ENCODE measurements at places on chromosomes 4 and X. TPM values are rescaled to one million over a fixed set of nuclear protein-coding genes. Genes with fewer than 3 reads are reported as not detected.

GRCh38 chrX:154799556-154800348 is 5.5 kb downstream of the MPP1 start:
- peak; percentile 78 for DNase-seq

BST1 gene
- total RNA-seq = 31.8 TPM

NEUROG2 gene
- total RNA-seq = not detected

DNA sequence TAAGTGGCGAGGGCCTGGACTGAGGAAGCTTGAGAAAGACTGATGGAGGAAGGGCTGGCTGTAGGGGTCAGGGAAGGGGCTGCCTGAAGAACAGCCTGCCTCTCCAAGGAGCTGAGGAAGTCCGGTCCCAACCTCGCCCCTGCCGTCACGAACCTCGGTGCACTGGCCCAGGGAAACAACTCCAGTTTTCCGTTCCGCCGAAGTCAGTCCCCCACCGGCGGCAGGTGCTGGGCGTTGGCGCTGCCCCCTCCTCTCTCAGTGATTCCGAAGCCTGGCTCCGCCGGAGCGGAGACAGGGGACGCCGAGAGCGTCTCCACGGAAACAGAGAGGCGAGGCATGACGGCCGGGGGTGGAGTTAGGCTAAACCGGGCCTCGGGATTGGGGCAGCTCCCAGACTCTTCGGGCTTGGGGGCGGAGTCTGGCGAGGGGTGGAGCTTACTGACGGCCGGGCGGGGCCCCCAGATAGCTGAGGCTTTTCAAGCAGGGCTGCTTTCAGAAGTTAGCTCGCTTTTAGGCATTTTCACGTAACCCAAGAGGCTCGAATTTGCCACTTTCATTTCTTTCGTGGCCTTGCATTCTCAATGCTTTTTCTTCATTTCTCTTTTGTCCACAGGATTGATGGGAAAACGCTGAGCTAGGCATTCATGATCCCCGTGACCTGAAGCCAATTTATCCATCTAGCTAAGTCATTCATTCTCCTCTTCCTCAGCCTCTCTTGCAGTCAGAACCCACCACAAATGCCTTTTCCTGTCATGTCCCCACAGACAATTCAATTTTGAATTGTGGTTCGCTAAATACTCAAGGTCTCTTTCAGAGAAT is at the start of gene TTC29:
Gene TTC29, minus strand, starts transcription at position 309 of the 819 bp plus-strand sequence. CDS start 5,969 bp downstream, outside the sequence.
- DNase-seq = peak; percentile 91

SPANXN3 gene
- total RNA-seq = not detected

TLL1 gene
- total RNA-seq = 0.36 TPM

GRCh38 chr4:88809576-88810219 is 112.1 kb upstream of the NAP1L5 start:
- DNase-seq = no peak

TCP11X2 gene
- total RNA-seq = not detected

MAGED4 gene
- 58.6 TPM for total RNA-seq

DNA sequence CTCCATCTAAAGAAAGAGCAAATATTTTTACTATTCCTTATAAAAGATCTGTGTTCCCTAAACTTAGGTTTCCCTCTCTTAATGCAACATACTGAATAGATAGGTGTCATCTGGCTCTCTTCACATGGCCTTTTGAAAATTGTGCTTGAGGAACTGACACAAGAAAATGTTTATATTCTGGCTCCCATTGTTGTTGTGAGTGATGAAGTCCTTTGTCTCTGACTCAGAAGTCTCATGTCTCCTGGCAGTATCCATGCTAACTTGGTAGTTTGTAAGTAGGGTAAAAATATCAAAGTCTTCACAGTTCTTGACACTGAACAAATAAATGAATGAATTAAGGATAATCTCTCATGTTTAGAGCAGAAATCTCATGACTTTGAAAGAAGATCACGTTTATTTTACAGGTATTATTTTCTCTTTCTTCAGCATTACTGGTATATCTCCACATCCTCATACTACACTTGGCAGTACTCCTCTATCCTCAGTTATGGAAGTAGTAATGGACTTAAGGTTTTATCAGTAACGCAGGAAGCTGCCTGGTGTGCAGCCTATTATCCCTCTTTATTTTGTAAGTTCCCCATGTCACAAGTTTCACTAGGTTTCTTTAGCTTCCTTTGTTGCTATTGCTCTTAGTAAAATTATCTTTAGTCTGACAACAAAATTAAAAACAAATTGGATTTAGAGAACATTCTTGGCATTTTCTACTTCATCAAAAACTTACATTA is 14.2 kb upstream of the PABPC4L start:
- no peak for DNase-seq

VCX3B gene
- not detected for total RNA-seq

DNA sequence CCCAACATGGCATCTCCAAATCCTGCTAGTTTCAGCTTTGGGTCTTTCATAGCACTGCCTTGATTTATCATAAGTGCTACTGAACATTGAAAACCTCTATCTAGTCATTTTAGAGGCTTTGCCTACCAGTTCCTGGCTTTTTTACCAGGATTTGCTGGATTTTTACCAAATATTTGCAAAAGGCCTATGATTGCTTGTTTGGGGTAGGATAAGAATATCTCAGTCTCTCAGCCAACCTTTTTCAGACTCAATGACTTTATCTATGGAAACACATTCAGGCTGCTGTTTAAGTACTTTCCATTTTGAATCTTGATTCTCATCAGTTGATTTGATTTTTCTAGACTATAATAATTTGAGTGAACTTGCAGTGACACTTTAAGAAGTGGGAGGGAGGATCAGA is 80.1 kb downstream of the NPFFR2 start:
- no peak for DNase-seq

DNA sequence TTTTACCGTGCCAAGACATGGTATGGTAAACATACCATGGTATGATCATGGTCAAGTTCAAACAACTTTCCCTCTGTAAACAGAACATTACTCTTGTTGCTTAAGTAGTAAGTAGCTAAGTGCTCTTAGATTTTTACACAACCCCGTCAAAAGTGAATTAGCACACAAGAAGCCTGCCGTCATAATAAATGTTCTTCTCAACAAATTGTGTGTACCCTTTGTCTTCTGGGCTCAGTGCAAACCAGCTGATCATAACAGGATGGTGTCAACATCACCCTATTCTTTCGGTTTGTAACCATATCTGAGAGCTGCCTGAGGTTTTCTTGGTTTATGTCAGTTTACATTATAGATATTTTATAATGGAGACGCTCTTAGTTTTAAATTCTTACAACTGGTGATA is 28.8 kb downstream of the MSL3 start:
- no peak for DNase-seq

DNA sequence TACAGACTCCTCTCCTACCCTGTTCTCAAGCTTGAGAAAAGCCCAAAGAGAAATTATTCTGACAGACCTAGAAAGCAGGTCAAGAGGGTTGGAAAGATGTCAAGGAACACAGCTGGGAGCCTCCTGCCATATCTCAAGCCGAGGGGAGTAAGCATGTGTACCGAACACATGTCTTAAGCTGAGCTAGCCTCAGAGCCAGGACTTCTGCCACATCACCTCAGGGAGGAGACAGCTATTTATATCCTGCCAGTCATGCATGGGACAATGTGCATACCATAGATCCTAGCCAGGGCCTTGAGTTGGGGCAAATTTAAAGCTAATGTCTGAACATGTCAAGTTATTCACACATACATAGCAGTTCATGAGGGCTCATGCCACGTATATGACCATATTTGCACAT is 11.8 kb downstream of the TMEM31 start:
- DNase-seq = no peak

DNA sequence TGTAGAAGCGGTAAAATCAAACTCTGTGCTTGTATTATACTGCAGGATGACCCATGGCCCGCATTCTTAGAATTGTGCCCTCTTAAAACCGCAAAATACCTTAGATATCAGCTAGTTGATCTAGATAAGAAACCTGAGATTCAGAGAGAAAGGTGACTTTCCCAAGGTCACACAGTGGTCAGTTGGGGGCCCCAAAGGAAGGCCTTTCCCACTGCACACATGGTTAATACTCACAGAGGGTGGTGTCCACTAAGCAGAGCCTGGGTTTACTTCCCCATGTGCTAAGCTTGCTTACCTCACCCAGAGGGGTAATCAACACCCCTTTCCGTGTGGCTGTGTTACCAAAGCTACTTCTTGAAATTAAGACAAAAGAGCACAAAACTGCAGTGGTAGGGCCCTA is 66.3 kb downstream of the RBM47 start:
- no peak for DNase-seq

DNA sequence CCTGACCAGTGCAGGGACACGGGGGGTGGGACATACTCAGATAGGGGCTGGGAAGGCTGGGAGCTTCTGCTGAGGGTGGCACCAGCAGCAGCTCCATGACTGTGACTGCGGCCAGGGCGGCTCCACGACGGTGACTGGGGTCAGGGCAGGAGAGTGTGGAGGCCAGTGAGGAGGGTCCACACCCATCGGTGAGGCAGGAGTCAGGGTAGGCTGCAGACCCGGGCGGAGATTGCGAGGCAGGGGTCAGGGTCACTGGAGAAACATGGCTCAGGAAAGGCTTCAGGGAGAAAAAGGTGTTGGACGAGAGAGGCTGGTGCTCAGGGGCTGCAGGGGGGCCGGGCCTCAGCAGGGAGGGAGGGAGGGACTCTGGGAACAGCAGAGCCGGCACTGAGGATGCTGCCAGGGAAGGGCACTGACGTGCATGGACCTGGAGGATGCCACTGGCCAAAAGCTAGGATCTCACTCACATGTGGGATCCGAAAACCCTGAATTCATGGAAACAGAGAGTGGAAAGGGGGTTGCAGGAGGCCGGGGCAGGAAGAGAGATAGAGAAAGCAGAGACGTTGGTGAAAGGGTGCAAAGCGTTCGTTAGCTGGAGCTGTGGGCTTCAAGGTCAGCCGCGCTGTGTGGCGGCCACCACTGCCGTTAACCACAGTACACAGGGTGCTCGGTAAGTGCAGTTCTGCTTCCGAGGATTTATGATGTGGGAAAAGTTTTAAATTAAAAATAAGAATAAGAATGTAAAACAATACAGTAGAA is 22.0 kb downstream of the ATP5ME start:
- DNase-seq = peak; percentile 80

CCDC110 gene
- 2.2 TPM for total RNA-seq

DNA sequence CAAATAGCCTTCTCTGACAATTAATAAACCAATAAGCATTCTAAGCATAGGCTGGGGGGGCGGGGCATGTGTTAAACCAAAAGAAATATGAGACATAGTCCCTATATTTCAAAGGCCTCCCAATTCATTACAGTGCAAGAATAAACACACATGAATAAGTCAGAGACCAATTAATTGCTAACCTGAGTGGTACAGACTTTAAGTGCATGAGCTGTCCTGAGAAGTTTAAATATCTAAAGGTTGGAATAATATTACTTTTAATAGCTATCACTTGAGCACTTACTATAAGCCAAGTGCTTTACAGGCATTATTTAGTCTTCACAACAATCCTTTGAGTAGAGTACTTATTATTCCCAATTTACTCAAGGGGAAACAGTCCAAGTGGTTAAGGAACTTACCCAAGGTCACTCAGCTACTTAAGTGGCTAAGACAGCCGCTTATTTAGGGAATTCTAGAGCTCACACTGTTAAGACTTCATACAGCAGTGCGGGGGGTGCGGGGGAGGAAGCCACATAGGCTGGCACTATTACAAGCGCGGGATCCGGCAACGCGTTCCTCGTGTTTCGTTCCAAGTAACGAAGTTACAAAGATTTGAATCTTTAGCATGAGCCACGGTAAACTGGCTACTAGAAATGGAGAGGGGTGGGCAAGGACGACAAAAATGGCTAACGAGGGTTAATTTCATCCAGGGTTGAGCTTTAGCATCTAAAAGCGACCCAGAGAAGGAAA is 1.4 kb downstream of the THOC2 start:
- DNase-seq = peak; percentile 44

GRCh38 chr4:150299816-150300215 is 221.6 kb downstream of the DCLK2 start:
- no peak for DNase-seq

DNA sequence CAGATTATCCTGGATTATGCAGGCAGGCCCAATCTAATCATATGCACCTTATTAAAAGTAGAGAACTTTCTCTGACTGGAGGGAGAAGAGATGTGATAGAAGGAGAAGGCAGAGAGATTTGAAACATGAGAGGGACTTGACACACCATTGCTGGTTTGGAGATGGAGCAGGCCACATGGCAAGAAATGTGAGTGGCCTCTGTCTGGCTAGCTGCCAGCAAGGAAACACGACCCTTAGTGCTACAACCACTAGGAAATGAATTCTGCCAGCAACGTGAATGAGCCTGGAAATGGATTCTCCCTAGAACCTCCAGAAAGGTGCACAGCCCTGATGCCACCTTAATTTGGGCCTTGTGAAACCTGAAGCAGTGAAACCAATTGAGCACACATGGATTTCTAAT is 79.5 kb upstream of the MBNL3 start:
- no peak for DNase-seq

- peak; percentile 4 for DNase-seq
Observed at GRCh38 chr4:122602277-122603142, 18.4 kb downstream of the IL21 start.

- DNase-seq = no peak
Observed at GRCh38 chr4:134533068-134533467, 331.5 kb upstream of the PABPC4L start.

DNA sequence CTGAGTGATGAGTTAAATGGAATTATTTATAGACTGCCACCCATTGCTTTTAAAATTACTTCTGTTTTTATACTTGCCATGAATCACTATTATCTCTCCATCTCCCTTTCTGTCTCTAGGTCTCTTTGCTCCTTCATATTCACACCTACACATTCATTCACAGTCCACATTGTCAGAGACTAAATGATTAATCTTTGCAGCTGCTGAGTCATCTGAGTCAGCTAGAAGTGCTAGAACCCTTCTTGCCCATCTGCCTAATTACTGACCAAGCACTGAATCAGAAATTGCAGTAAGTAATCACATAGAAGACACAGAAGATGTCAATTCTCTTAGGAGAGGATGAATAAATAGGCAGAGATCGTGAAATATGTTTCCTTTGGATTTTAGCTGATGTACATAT is 31.6 kb upstream of the RPS6KA6 start:
- no peak for DNase-seq

- DNase-seq = no peak
Observed at GRCh38 chr4:124685851-124686250, 26.7 kb downstream of the ANKRD50 start.

GRCh38 chr4:13238936-13239335 is 245.2 kb downstream of the RAB28 start:
- DNase-seq = no peak
